Neural cell (in vitro differentiated cells): ENCODE measurements at places on chromosomes 13 and 19. TPM values are rescaled to one million over a fixed set of nuclear protein-coding genes. Genes with fewer than 3 reads are reported as not detected.

The SULT2A1 gene
- polyA plus RNA-seq = not detected in 2 replicates

The ZNF723 gene
- polyA plus RNA-seq = not detected in 2 replicates

The FUT1 gene
- polyA plus RNA-seq = 0.15 and 0.26 TPM in 2 replicates

The SBSN gene
- not detected in 2 replicates for polyA plus RNA-seq

The ZNF665 gene
- 2.6 and 2.8 TPM in 2 replicates for polyA plus RNA-seq

The C19orf25 gene
- 80.2 and 108 TPM in 2 replicates for polyA plus RNA-seq

The FLT3LG gene
- not detected in 2 replicates for polyA plus RNA-seq

The LGALS14 gene
- polyA plus RNA-seq = 0.53 and 4.4 TPM in 2 replicates

The PEAK3 gene
- not detected in 2 replicates for polyA plus RNA-seq

The CYP2A6 gene
- polyA plus RNA-seq = not detected in 2 replicates

The TSHZ3 gene
- 1.7 and 2.4 TPM in 2 replicates for polyA plus RNA-seq

The FFAR2 gene
- polyA plus RNA-seq = not detected in 2 replicates
